ENCODE measurements at places on chromosomes 7 and 10.

DNA sequence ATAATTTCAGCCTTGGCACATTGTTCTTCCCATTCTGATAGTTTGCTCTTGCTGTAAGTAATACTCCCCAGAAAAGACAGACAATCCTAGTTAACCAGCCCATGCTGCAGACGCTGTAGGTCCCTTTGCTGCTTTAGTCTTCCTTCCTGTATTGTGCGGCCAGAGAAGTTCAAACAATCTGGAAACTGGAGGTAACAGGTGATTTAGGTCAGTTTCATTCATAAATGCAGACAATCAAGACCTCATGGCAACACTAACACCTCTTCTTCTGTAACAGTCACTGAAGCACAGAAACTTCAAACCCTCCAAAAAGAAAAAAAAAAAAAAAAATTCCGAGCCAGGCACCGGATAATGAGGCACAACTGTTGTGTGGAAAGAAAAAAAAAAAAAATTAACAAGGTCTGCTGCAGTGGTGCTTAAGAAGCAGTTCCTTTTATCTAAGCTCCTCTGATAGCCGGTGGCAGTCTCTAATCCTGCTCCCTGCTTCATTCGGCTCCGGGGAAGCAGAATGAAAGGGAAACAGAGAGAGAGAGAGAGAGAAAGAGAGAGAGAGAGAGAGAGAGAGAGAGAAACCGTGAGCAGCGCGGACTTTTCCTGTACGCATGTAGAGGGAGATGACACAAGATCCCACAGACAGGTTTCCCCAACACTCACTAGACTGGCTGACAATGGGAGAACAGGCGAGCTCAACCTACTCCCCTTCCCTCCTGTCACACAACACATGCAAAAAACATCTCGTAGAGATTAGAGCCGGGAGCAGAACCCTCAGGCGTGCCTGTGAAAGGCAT, at the start of gene SEMA3A:
SEMA3A (minus strand) TSS at position 306 of the 788 bp plus-strand sequence; CDS start at position 103, 203 bp downstream.
- DNase-seq = no peak

- no peak for DNase-seq
Observed at GRCh38 chr10:81874875-81875466, at the start of gene NRG3. Gene NRG3, plus strand, starts transcription at chr10:81875194.

GRCh38 chr7:45028920-45029344, 28.9 kb downstream of the CCM2 start:
- DNase-seq = peak; percentile 76

- no peak for DNase-seq
Observed at GRCh38 chr10:89171996-89172395, 35.1 kb downstream of the CH25H start.

DNA sequence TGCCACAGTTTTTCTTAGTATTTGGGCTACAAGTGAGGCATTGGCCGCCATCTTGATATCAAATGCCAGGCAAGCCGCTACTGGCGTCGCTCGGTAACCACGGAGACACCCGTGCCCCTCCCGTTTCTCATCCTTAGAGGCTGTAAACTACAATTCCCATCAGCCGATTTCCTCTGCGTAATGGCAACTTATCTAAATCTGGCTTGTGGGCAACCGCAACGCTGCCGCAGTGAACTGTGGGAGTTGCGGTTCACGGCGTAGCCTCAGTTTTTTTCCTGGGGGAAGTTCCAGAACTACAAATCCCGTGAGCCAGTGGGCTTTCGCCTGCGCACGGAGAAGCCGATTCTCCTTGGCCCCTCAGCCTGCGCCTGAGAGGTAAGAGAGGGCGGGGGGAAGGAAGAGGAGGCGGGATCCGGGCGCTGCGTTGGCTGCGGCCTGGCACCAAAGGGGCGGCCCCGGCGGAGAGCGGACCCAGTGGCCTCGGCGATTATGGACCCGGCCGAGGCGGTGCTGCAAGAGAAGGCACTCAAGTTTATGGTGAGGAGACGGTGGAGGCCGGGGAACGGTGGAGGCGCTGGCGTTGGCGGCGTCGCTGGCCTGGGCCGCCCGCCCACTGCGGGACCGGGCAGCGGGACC, at the start of gene BTRC:
BTRC (plus strand) TSS at position 474 of the 636 bp plus-strand sequence; CDS start at position 490, 16 bp downstream.
- peak; percentile 97 for DNase-seq

DNA sequence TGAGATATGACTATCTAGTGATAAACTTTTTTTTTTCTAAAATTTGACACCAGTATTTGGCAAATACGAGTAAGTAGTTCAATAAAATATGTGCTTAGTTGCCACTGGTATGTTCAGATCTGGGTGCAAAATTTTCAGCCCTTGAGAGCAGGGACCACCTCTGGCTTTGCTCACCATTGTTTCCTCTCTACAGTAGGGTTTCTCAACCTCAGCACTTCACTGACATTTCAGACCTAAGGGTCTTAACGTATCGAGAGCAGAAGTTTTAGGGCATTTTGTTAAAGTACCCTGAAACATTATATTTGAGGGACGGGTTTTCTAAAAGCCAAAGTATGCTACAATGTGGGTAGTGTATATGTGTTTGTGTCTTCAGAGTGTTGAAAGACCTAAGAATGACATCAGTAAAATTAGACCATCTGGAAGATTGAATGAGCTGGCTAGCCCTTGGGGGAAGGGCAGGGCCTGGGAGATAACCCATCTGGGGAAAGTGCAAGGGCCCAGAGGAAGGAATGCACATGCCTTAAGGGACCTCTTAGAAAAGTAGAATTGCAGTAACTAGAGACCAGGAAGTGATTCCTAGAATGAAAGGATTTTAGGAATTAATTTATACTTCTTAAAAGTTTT, 11.8 kb downstream of the BZW2 start:
- DNase-seq = no peak

- DNase-seq = no peak
Observed at GRCh38 chr7:55641273-55641691, 69.0 kb upstream of the VOPP1 start.

Data from mesenteric fat pad (tissue), 1 donor.